ENCODE measurements at places on chromosomes 11 and 22.

DNA sequence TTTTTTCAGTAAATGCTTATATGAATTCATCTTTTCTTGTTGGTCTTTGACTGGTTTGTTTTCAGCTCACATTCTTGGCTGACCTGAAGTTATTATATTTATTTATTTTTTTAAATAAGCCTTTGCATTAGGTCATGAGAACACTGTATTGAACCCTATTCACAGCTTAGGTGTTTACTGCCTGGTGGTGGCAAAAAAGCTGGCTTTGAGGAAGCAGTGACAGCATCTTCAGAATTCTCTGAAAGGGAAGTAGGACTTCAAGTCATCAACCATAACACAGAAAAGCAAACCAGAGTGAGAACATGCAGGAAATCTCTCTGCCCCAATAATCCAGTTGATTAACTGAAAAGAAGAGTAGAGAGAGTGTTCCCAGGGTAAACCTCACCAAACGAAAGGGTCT, 30.3 kb upstream of the MMP13 start:
- DNase-seq: no peak

GRCh38 chr11:71379701-71380100, 68.5 kb downstream of the DHCR7 start:
- DNase-seq: no peak

DNA sequence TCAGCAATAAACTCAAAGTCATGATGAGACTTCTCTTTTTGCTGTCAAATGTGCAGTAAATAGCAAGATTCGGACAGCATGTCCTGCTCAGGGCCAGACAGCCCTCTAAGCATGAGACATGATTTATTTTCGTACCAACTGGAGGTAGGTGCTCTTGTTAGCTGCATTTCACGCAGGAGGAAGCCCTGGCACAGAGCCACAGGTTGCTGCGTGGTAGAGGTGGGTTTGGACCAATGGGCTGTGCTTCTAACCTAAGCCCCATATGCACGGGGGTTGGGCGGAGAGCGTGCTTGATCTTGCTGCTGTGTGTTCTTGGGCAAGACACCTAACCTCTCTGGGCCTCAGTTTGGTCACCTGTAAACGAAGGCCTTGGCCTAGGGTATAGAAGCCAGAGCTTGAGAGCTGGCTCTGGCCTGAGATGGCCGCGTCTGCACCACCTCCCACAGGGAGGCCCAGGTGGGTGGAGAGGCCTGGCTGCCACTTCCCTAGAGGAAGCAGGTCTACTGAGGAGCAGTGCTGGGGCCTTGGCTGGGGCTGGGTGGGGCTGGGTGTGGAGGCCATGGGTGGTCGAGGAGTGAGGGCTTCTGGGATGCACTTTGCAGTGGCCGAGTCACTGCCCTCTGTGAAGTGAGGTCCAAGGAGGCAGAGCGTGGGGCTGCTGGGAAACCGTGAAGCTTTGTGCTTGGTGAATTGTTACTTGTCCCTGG, 38.5 kb upstream of the GRAMD4 start:
- DNase-seq: no peak

DNA sequence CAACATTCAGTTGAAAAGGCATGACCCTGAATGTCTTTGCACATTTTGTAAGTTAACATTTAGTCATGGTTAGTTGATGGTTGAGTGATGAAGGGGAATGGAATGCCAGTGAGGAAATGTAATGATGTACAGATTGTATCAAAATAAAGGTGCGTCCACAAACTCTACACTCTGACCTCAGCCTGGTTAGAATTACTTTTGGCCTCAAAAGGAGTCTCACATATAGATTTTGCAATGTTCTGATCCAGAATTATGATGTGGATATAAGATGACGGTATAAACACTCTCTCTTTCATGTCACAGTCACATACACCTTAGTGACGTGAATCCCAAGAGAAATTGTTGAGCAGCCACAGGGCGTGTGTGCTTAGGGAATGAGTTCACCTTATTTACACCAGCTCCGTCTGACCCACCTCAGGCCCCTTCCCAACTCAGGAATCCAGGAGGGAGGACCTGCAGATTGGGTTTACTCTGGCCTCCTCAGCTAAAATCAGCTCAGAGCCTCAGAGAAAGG, 100.1 kb downstream of the RDX start:
- DNase-seq: no peak

DNA sequence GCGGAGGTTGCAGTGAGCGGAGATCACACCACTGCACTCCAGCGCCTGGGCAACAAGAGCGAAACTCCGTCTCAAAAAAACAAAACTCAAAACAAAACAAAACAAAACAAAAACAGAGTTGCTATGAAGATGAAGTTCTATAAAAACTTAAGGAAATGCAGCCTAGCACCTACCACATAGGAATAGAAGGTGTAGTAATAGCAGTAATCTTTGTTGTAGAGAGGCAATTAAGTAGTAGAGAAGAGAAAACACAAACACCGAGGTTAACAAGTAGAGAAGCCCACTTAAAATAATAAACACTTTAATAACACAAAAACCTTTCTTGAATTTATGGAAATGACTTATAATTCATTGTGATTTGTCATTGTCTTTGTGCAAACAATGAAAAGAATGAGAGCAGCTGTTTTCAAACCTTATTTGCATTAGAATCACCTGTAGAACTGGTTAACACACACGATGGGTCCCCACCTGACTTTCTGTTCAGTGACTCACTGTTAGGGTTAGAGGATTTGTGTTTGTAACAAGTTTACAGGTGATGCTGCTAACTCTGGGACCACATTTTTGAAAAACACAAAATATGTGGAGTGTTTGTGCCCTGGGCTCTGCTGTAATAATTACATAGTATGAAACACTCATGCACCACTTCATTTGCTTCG, 43.1 kb downstream of the TYR start:
- no peak for DNase-seq

- DNase-seq: no peak
Measured at GRCh38 chr11:126154691-126155090, 56.8 kb downstream of the RPUSD4 start.

DNA sequence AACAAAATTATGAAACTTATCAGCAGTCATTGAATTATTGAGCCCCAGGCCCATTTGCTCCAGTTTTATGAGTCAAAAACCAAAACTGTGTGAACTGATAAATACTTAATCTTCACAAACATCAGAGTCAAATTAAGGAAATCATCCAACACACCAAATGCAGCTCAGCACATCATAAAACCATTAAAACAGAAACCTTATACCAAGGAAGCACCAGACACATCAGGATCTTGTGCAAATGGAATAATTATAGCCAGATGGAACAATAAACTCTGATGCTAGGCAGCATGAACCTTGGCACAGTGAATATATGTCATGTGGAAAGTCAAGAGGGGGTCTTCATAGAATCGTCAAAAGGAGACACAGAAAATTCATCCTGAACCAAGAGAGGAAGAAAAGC, 410.7 kb upstream of the API5 start:
- no peak for DNase-seq

GRCh38 chr11:102849311-102849710, 5.9 kb upstream of the MMP3 start:
- no peak for DNase-seq

DNA sequence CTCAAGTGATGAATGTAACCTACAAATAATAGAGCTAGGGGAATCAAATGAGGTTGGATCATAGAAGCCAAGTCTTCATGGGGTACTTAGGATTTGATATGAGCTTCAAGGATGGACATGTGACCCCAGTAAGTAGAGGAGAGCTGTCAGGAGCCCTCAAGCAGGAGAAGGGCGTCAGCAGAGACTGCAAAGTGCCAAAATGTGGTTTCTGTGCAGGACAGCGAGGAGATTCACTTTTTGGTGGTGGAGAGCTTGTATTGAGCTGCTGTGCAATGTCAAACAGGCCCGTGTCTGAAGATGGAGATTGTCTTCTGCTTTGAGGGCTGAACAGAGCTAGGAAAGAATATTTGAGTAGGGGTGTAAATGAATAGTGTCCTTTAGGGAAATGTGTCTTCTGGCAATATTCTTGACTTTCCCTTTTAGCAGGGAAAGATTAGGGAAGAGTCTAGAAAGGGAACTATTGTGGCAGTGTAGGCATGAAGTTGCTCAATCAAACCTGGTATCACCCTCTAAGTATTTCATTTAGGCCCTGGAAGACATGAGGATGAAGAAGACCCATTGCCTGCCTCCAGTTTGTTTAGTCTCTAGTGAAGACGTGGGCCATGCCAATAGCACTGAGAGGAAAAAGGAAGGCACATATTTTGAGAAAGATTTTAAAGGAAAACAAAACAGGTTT, 31.2 kb upstream of the SORL1-AS1 start:
- no peak for DNase-seq

- DNase-seq: no peak
Measured at GRCh38 chr11:110323786-110324185, 27.4 kb upstream of the RDX start.

GRCh38 chr11:114921697-114922096, 243.4 kb downstream of the NXPE2 start:
- no peak for DNase-seq

GRCh38 chr11:72787216-72788104, 6.4 kb downstream of the STARD10 start:
- DNase-seq: no peak

GRCh38 chr11:36360318-36360717, 64.2 kb downstream of the PRR5L start:
- DNase-seq: no peak
